ENCODE measurements at places on chromosomes 2 and 18.
A peak's percentile ranks its signal among the peaks of the same experiment; 100 is the strongest.

- no peak overlapping the region for H3K4me3 ChIP-seq
- peaks cover 36% of the 10 kb centered on the region for H3K4me1 ChIP-seq
- DNase-seq, result no peak
- H3K27me3 ChIP-seq, result no peaks in the 10 kb centered on the region
Measured at GRCh38 chr2:85312404-85312803, 15.4 kb downstream of the TGOLN2 start.

- H3K4me3 ChIP-seq, result no peak overlapping the region
- H3K27me3 ChIP-seq, result no peaks in the 10 kb centered on the region
- no peak overlapping the region for H3K27ac ChIP-seq
- no peaks in the 10 kb centered on the region for H3K4me1 ChIP-seq
Measured at GRCh38 chr2:121875585-121876185, 120.2 kb downstream of the TSN start.

DNA sequence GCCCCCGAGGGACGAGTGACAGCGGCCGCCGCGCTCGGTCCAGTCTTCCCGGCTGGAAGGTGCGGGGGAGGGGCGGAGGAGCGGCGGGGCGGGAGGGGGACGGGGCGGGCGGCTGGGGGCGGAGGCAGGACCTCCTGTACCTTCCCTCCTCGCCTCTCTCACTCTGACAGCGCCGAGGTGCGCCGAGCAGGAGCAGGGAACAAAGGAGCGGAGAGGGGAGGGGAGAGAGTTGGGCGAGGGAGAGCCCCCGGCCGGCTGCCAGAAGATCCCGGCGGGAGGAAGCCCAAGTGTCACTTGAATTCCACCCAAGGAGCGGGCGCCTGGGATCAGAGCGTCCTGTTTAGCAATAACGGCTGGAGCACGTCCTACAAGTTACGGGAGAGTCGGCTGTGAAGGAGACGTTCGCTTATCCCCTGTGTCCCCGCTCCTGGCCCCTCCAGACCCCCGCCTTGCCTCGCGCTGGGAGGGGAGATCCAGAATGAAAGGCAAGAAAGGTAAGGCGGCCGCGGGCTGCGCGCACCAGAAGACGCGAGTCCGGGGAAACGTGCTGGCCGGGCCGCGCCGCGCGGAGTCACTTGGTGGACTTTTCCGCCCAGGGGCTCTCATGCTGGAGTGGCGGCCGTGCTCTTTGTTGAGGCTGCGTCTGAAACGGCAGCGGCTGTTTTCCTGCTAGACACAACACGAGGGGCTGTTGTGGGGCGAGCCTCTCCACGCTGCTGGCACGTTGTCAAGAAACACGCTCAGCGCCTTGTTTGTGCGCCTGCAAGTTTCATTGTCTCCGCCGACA, at the start of gene TGIF1:
TGIF1 (plus strand) TSS at position 161 of the 787 bp plus-strand sequence; CDS start at position 479, 318 bp downstream.
- no peaks in the 10 kb centered on the region for H3K36me3 ChIP-seq
- no peaks in the 10 kb centered on the region for H3K27me3 ChIP-seq
- H3K4me3 ChIP-seq, result peak within 1 kb of the TSS; percentile 90
- H3K4me1 ChIP-seq, result peaks cover 55% of the 10 kb centered on the region
- peak; percentile 90 for DNase-seq

DNA sequence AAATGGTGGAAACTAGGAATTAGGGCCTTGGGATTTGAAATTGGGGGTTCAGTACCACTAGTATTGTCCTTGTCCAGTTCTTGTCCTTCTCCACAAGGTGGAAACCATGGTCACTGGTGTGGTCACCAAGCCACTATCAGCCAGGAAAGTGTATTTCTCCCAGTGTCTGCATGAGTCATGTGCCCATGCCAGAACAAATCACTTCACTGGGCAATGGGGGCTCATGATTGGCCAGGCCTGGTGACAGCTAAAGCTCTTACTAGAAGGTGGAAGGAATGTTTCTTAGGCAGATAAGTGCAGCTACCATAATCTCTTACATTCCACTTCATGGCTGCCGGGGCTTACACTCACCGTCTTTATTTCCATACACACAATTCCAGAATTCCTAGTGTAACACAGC, 124.8 kb upstream of the TACR1 start:
- DNase-seq, result no peak
- H3K4me1 ChIP-seq, result no peaks in the 10 kb centered on the region
- H3K27me3 ChIP-seq, result no peaks in the 10 kb centered on the region

- no peaks in the 10 kb centered on the region for H3K27me3 ChIP-seq
- H3K36me3 ChIP-seq, result no peaks in the 10 kb centered on the region
- no peak overlapping the region for H3K4me3 ChIP-seq
- H3K4me1 ChIP-seq, result no peaks in the 10 kb centered on the region
Measured at GRCh38 chr2:80062298-80062697, 242.3 kb downstream of the LRRTM1 start.

GRCh38 chr2:74501335-74502071, 2.1 kb upstream of the LBX2 start:
- H3K4me3 ChIP-seq, result no peak overlapping the region
- no peak overlapping the region for H3K27ac ChIP-seq
- H3K4me1 ChIP-seq, result peaks cover 63% of the 10 kb centered on the region
- peaks cover 72% of the 10 kb centered on the region for H3K27me3 ChIP-seq
- no peak for DNase-seq
- H3K36me3 ChIP-seq, result peaks cover 18% of the 10 kb centered on the region

- no peak within 1 kb of the TSS for H3K27ac ChIP-seq
- peak within 1 kb of the TSS; percentile 76 for H3K4me3 ChIP-seq
- peaks cover 3% of the 10 kb centered on the region for H3K27me3 ChIP-seq
- H3K4me1 ChIP-seq, result peaks cover 20% of the 10 kb centered on the region
- peak; percentile 93 for DNase-seq
Measured at GRCh38 chr2:26970244-26970927, at the start of gene MAPRE3. TSS of gene MAPRE3 (plus strand) at chr2:26970637. CDS start at chr2:27022219, 51,582 bp downstream.

GRCh38 chr2:16160281-16161084, 220.1 kb downstream of the MYCN start:
- no peaks in the 10 kb centered on the region for H3K4me1 ChIP-seq
- no peaks in the 10 kb centered on the region for H3K27me3 ChIP-seq
- no peak overlapping the region for H3K27ac ChIP-seq
- no peak for DNase-seq
- H3K36me3 ChIP-seq, result no peaks in the 10 kb centered on the region

GRCh38 chr2:67259556-67260342, 137.4 kb upstream of the ETAA1 start:
- no peak overlapping the region for H3K27ac ChIP-seq
- H3K4me3 ChIP-seq, result no peak overlapping the region
- no peaks in the 10 kb centered on the region for H3K4me1 ChIP-seq
- no peak for DNase-seq
- no peaks in the 10 kb centered on the region for H3K27me3 ChIP-seq

- H3K4me1 ChIP-seq, result no peaks in the 10 kb centered on the region
- no peak for DNase-seq
- no peak overlapping the region for H3K4me3 ChIP-seq
- H3K27ac ChIP-seq, result no peak overlapping the region
- H3K27me3 ChIP-seq, result no peaks in the 10 kb centered on the region
- H3K36me3 ChIP-seq, result no peaks in the 10 kb centered on the region
Measured at GRCh38 chr2:419687-420317, 131.9 kb upstream of the ALKAL2 start.

- DNase-seq, result no peak
- H3K36me3 ChIP-seq, result no peaks in the 10 kb centered on the region
- peaks cover 5% of the 10 kb centered on the region for H3K4me1 ChIP-seq
- peaks cover 6% of the 10 kb centered on the region for H3K27me3 ChIP-seq
- no peak overlapping the region for H3K27ac ChIP-seq
- no peak overlapping the region for H3K4me3 ChIP-seq
Measured at GRCh38 chr18:14746897-14747296, 1.1 kb upstream of the ANKRD30B start.

DNA sequence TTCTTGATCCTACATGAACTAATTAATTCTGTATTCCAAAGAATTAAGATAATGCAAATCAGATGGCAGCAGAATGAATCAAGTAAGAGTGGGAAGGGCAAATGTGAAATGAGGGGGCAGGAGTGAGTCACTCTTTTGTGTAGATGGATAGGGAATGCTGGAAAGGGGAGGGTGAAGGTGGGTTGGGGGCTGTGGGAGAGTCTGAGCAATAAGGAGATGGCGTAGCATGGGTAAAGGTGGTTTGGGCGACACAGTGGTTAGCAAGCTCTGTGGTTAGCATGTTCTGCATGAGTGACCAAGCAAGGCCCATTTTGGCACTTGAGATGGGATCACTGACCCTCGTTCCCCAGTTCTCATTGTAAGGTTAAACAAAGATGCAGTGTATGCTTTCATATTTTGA, 20.4 kb downstream of the GPD2 start:
- no peaks in the 10 kb centered on the region for H3K27me3 ChIP-seq
- H3K4me1 ChIP-seq, result no peaks in the 10 kb centered on the region
- no peak for DNase-seq
- H3K4me3 ChIP-seq, result no peak overlapping the region
- no peak overlapping the region for H3K27ac ChIP-seq

DNA sequence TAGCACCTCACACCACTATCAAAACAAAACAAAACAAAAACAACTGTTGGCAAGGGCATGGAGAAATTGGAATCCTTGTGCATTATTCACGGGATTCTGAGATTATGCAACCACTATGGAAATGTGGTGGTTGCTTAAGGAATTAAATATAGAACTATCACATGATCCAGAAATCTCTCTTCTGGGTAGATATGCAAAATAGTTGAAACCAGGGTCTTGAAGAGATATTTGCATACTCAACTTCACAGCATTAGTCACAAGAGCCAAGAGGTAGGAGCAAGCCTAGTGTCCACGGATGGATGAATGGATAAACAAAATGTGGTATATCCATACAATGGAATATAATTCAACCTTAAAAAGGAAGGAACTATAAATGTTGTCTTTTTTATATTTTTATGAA, 7.0 kb downstream of the TMEM131 start:
- DNase-seq, result no peak
- H3K27me3 ChIP-seq, result no peaks in the 10 kb centered on the region
- no peak overlapping the region for H3K4me3 ChIP-seq
- H3K36me3 ChIP-seq, result peaks cover under 1% of the 10 kb centered on the region
- H3K4me1 ChIP-seq, result peaks cover 6% of the 10 kb centered on the region

GRCh38 chr2:32418778-32419177, 62.0 kb downstream of the BIRC6 start:
- no peak overlapping the region for H3K4me3 ChIP-seq
- no peak overlapping the region for H3K27ac ChIP-seq
- H3K27me3 ChIP-seq, result no peaks in the 10 kb centered on the region
- peaks cover 36% of the 10 kb centered on the region for H3K36me3 ChIP-seq

- no peak overlapping the region for H3K4me3 ChIP-seq
- no peaks in the 10 kb centered on the region for H3K4me1 ChIP-seq
- H3K36me3 ChIP-seq, result no peaks in the 10 kb centered on the region
- peaks cover 3% of the 10 kb centered on the region for H3K27me3 ChIP-seq
Measured at GRCh38 chr2:178213991-178214390, 19.7 kb downstream of the OSBPL6 start.

GRCh38 chr2:7018282-7018701, 101.1 kb downstream of the RNF144A start:
- no peaks in the 10 kb centered on the region for H3K27me3 ChIP-seq
- DNase-seq, result no peak
- no peak overlapping the region for H3K27ac ChIP-seq
- H3K4me1 ChIP-seq, result peaks cover 5% of the 10 kb centered on the region
- H3K4me3 ChIP-seq, result no peak overlapping the region

GRCh38 chr2:234753701-234754100, 198.1 kb upstream of the SH3BP4 start:
- H3K27me3 ChIP-seq, result no peaks in the 10 kb centered on the region
- no peaks in the 10 kb centered on the region for H3K4me1 ChIP-seq
- no peak for DNase-seq
- H3K4me3 ChIP-seq, result no peak overlapping the region

DNA sequence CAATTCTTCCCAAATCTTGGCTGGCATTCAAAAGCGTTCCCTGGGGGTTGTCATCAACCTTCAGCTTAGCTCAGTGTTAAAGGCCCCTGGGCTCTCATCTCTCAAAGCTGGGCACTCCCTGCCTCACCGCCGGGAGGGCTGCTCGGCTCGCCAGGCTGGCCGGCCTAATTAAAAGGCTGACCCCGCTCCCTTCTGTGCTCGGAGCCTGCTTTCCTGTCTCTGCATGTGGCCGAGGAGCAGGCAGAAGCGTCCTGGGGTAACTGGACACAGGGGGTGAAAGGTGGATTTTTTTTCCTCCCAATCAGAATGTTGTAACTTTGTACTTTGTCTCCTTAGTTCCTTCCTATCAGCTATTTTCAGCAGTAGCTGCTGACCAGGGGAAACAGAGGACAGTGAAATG, 231.1 kb downstream of the GBX2 start:
- H3K27ac ChIP-seq, result no peak overlapping the region
- DNase-seq, result no peak
- H3K4me3 ChIP-seq, result no peak overlapping the region
- H3K4me1 ChIP-seq, result no peaks in the 10 kb centered on the region

GRCh38 chr2:13669607-13670006, 952.9 kb downstream of the TRIB2 start:
- H3K4me1 ChIP-seq, result no peaks in the 10 kb centered on the region
- no peak for DNase-seq
- no peak overlapping the region for H3K4me3 ChIP-seq
- no peaks in the 10 kb centered on the region for H3K27me3 ChIP-seq
- no peaks in the 10 kb centered on the region for H3K36me3 ChIP-seq

DNA sequence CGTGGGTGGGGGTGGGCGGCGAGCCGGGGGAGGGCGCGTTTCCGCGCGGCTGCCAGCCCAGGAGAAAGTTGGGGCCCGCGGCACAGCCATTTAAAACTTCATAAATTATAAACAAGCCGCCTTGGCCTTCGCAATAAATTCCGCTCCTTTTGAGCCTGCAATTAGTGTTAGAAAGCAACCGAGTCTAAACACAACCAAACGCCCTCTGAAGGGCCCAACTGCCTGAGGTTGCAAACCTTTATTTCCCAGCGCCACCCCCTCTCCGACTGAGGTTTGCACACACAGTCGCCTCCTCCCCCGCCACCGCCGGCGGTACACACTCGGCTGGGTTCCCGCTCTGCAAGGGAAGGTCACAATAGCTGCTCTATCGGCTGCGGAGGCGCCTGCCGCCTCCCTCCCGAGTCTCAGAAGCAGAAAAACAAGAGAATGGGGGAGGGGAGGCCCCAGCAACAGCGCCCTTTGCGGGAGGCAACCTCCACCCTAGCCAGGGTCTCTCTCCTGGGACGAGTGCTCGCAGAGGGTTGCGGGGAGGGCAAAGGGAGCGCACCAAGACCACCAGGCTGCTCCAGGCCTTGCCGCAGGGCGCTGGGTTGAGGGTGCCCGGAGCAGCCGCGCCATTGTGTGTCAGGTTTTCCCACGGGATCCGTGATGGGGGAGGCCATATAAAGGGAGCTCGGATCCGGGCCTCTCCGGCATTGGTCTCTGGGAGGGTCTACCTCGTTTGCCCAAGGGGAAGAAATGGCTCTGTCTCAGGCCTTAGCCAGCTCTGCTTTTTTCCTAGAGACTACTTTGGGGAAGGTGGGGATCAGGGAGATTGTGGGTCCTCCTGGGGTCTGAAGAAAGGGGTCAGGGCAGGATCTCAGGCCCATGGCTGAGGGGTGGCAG, 13.4 kb upstream of the HOXD1 start:
- H3K27ac ChIP-seq, result no peak overlapping the region
- DNase-seq, result no peak
- H3K36me3 ChIP-seq, result no peaks in the 10 kb centered on the region
- H3K27me3 ChIP-seq, result peaks cover 100% of the 10 kb centered on the region
- no peak overlapping the region for H3K4me3 ChIP-seq

GRCh38 chr18:38362286-38362792, 796.7 kb upstream of the CELF4 start:
- H3K4me1 ChIP-seq, result no peaks in the 10 kb centered on the region
- no peak overlapping the region for H3K4me3 ChIP-seq
- H3K27ac ChIP-seq, result no peak overlapping the region
- no peaks in the 10 kb centered on the region for H3K36me3 ChIP-seq
- DNase-seq, result no peak

GRCh38 chr2:149994057-149994728, 406.6 kb upstream of the MMADHC start:
- no peak for DNase-seq
- no peaks in the 10 kb centered on the region for H3K4me1 ChIP-seq
- H3K4me3 ChIP-seq, result no peak overlapping the region
- H3K36me3 ChIP-seq, result no peaks in the 10 kb centered on the region
